Osteocyte (in vitro differentiated cells): ENCODE measurements at places on chromosomes 13 and 19.

- DNase-seq = no peak
- H3K27ac ChIP-seq = no peak overlapping the region
- peaks cover 16% of the 10 kb centered on the region for H3K4me1 ChIP-seq
- no peak overlapping the region for H3K4me3 ChIP-seq
Observed at GRCh38 chr19:50815439-50815838, 8.1 kb downstream of the KLK1 start.

- H3K4me1 ChIP-seq = peaks cover 20% of the 10 kb centered on the region
- no peak overlapping the region for H3K4me3 ChIP-seq
- peaks cover 7% of the 10 kb centered on the region for H3K27me3 ChIP-seq
- H3K27ac ChIP-seq = no peak overlapping the region
- no peaks in the 10 kb centered on the region for H3K36me3 ChIP-seq
Observed at GRCh38 chr13:109656206-109656605, 130.2 kb downstream of the IRS2 start.

- peak overlapping the region; percentile 84 for H3K27ac ChIP-seq
- no peaks in the 10 kb centered on the region for H3K27me3 ChIP-seq
- peaks cover 8% of the 10 kb centered on the region for H3K36me3 ChIP-seq
Observed at GRCh38 chr19:5050067-5050656, 81.2 kb downstream of the KDM4B start.

DNA sequence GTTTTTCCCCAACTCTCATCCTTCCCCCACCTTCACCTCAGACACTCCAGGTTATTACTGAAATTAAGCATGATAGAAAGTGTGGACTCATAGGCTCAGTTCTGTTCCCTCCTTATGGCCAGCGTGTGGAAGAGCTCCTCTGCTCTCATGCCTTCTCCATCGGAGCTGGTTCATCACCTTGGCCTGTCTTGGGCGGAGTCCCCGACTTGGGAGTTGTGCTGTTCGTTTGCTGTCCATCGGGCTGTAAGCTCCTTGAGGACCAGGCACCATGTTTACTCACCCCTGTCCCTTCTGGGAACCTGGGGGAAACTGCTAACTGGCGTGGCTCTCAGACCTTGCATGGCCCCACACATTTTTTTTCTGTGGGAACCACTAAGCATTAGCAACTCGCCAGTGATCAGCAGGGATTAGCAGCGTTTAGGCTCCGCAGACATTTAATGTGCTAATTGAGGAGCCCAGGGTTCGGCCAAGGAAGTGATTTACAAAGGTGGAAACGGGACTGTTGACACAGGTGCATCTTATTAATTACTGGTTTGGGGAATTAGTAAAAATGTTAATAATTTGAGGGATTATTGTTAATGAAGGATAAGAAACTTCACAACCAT is 123.8 kb downstream of the TM9SF2 start:
- no peak for DNase-seq
- H3K4me1 ChIP-seq = peaks cover 46% of the 10 kb centered on the region
- H3K27me3 ChIP-seq = no peaks in the 10 kb centered on the region

DNA sequence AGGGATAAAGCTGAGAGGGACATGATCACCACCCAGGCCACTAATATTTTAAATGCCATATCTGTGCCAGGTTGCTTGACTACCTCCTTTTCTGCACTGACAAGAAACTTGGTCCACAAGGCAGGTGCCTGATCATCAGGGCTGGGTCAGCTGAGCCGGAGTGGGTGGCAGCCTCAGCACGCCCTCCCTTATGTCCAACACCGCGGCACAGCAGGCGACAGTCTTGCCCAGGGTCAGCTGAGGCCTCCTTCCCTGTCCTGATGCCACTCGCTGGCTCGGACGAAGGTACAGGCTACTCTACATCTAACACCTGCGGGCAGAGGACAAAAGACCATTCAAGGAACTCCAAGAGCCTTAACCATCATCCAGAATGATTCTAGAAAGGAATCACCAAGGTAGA is 16.9 kb downstream of the ZC3H4 start:
- H3K4me3 ChIP-seq = no peak overlapping the region
- H3K4me1 ChIP-seq = peaks cover 33% of the 10 kb centered on the region
- no peak for DNase-seq

GRCh38 chr13:76446191-76446590 is 440.0 kb downstream of the KCTD12 start:
- H3K4me1 ChIP-seq = no peaks in the 10 kb centered on the region
- peaks cover 13% of the 10 kb centered on the region for H3K27me3 ChIP-seq
- DNase-seq = no peak
- H3K36me3 ChIP-seq = no peaks in the 10 kb centered on the region
- no peak overlapping the region for H3K4me3 ChIP-seq
- no peak overlapping the region for H3K27ac ChIP-seq

- no peaks in the 10 kb centered on the region for H3K4me1 ChIP-seq
- H3K27me3 ChIP-seq = no peaks in the 10 kb centered on the region
- no peak for DNase-seq
- no peak overlapping the region for H3K27ac ChIP-seq
- H3K4me3 ChIP-seq = no peak overlapping the region
Observed at GRCh38 chr13:62544928-62545327, 1129.3 kb upstream of the PCDH20 start.

DNA sequence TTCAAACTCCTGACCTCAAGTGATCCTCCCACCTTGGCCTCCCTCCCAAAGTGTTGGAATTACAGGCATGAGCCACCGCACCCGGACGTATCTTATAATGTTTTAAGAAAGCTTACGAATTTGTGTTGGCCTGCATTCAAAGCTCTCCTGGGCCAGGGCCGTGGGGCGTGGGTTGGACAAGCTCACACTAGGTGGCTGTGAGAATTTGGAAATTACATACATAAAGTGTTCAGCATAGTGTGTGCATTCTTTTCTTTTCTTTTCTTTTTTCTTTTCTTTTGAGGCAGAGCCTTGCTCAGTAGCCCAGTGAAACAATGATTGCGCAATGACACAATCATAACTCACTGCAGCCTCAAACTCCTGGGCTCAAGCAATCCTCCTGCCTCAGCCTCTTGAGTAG is 2.6 kb downstream of the ZSWIM4 start:
- DNase-seq = no peak
- peaks cover 11% of the 10 kb centered on the region for H3K36me3 ChIP-seq
- peaks cover 39% of the 10 kb centered on the region for H3K4me1 ChIP-seq
- peak overlapping the region; percentile 71 for H3K27ac ChIP-seq
- H3K27me3 ChIP-seq = no peaks in the 10 kb centered on the region

- H3K27ac ChIP-seq = no peak overlapping the region
- DNase-seq = peak; percentile 95
- no peaks in the 10 kb centered on the region for H3K27me3 ChIP-seq
Observed at GRCh38 chr19:1266916-1267476, 2.1 kb upstream of the CIRBP start.

DNA sequence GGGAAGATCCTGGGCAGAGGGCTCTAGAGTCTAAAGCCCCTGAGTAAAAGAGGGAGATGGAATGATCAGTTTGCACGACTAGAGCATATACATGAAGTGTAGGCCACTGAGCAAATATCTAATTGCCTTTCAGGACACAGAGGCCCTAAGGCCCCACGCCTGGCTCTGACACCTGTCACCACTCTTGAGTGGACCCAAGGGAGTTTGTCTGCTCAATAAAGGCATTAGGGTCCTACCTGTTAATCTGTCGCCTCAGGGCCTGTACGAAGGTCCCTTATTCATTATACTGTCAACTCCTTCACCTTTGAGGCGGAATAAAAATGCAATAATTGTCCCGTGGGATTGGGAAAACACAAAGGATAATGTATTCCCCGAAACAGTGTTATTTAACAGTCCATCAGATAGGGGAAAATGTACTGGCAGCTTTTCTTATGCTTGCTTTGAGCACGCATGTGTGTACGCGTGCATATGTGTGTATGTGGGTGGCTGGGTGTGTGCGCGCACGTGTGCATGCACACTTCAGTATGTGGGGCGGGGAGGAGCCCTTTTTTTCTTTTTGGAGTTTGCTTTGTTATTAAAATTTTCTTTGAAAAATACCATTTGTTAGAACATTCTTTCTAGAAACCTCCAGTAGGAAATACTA is 161.8 kb upstream of the SERP2 start:
- DNase-seq = no peak
- H3K27ac ChIP-seq = no peak overlapping the region
- H3K27me3 ChIP-seq = peaks cover 8% of the 10 kb centered on the region
- H3K4me1 ChIP-seq = peaks cover 14% of the 10 kb centered on the region
- H3K4me3 ChIP-seq = no peak overlapping the region

DNA sequence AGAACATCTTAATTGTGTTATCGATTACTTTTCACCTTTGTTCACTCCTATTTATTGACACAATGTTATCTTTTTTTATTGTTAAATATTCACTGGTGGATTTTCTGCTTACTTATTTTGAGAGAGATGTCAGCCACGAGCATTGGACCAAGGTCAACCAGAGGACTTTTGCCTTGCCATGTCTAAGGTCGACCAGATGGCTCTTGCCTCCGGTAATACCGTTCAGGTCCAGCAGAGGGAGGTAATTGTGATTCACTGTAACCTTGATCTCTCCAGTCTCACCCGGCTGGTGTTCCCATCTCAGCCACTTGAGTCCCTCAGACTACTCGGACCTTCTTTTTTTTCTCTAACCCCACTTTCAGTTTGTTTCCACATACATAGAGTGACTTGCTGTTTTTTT is 1438.1 kb downstream of the UQCRFS1 start:
- H3K27ac ChIP-seq = no peak overlapping the region
- no peak overlapping the region for H3K4me3 ChIP-seq
- peak; percentile 73 for DNase-seq
- H3K27me3 ChIP-seq = no peaks in the 10 kb centered on the region
- H3K36me3 ChIP-seq = peaks cover 83% of the 10 kb centered on the region

DNA sequence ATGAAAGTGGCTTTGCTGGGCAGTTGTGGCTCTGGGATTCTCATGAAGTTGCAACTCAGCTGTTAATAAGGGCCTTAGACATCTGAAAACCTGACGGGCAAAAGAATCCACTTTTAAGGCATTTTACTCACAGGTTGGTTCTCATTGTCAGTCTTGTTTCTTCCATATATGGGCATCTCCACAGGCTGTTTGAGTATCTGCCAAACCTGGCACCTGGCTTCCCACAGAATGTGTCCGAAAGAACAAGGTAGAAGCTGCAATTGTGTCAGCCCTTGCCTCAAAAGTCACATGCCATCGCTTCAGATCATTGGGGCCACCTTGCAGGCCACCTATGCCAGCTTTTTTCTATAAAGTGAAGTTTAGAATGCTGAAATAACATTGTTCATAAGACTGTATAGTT is 102.4 kb downstream of the KCTD12 start:
- no peak overlapping the region for H3K4me3 ChIP-seq
- H3K4me1 ChIP-seq = peaks cover 12% of the 10 kb centered on the region
- H3K27me3 ChIP-seq = peaks cover 2% of the 10 kb centered on the region
- H3K27ac ChIP-seq = no peak overlapping the region
- no peak for DNase-seq
